ENCODE measurements at places on chromosomes 1 and 21. TPM values are rescaled to one million over a fixed set of nuclear protein-coding genes. Genes with fewer than 3 reads are reported as not detected.

GRCh38 chr1:5632224-5632623 lies 360.0 kb downstream of the NPHP4 start:
- no peak for DNase-seq

- DNase-seq: no peak
These were observed 89.7 kb upstream of the VAMP3 start for GRCh38 chr1:7681401-7681800.

GRCh38 chr1:152182944-152183361 lies 23.9 kb upstream of the RPTN start:
- DNase-seq: peak; percentile 44

- DNase-seq: no peak
These were observed 160.6 kb upstream of the ATP1B1 start for GRCh38 chr1:168945870-168946269.

GRCh38 chr1:62288224-62288623 lies 31.0 kb downstream of the KANK4 start:
- no peak for DNase-seq

PAQR7 gene
- 8.3 TPM for total RNA-seq
